Left lobe of liver (tissue), 2 donors: ENCODE measurements at places on chromosomes 7 and 10. TPM values are rescaled to one million over a fixed set of nuclear protein-coding genes. Genes with fewer than 3 reads are reported as not detected.

DNA sequence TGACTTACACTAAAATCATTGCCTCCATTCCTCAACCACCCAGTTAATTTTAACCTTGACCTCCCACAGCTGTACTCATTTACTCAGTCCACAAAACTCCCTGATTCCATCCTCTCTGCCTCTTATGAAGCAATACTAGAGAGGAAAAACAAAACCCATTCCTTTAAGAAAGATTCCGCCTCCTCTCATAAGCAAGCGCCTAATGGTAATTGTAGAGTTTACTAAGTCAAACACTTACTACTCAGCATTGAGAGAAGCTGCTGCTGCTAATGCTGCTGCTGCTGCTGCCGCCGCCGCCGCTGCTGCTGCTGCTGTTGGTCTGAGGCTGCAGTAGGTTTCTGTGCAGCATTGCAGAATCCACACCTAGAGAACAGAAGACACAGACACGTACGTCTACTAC, 2.1 kb upstream of the ADD3 start:
- no peak for DNase-seq

DNA sequence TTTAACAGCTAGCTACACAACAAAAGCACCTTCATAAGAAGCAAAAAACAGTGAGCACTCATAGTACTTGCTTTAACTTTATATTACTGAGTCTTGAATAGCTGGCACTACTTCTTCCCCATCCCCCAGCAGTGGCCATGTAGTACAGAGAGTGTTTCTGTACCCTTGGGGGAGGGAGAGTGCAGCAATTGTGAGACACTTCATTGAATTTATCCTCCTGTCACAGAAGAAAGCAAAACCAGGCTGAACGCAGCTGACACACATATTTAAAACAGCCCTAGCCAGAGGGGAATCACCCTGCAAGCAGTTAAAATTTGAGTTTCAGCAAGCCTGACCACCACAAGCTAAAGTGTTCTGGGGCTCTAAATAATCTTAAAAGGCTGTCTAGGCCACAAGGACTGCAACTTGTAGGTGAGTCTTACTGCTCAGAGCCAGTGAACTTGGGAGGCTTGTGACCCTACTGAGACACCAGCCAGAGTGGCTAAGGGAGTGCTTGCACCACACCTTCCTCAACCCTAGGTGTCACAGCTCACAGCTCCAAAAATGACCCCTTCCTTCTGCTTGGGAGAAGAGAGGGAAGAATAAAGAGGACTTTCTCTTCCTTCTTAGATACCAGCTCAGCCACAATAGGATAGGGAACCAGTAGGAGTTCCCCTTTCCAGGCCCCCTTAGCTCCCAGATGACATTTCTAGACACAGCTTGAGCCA, 97.7 kb upstream of the MEOX2 start:
- DNase-seq: no peak

DNA sequence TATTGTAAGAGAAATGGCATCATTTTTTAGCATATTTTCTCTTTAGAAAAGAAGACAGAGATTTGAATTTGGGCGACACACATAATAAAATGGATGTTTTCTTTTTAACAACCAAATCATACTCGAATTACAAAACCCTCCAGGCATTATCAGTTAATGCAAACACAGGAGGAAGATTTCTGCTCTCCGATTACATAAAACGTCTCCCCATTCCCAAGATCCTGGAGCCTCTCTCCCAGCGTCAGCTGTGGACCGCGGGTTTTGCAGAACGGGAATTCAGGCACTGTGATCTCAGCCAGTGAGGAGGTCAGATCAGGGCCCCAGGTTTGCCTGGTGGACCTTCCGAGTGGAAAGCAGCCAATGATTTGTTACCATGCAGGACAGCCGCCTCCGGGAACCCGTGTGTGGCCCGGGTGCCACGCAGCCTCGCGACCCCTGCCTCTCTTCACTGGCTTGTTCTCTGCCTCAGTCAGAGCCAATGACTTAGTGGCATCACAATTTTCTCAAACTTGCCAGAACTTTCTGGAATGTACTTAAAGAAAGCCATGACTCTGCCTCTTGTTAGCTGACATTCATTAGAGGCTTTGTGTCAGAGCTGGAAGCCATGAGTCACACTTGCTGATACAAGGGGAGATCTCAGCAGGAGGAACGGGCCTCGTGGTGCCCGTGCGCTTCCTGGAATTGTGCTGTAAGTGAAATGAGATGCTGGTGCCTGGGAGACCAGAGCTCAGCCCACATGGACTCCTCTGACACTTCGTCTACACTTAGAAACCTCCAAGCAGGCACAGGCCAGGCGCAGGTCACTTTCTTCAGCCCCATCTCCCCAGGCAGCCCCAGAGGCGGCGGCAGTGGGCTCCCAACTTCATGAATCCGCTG, 246.1 kb downstream of the KLF6 start:
- DNase-seq: no peak

DNA sequence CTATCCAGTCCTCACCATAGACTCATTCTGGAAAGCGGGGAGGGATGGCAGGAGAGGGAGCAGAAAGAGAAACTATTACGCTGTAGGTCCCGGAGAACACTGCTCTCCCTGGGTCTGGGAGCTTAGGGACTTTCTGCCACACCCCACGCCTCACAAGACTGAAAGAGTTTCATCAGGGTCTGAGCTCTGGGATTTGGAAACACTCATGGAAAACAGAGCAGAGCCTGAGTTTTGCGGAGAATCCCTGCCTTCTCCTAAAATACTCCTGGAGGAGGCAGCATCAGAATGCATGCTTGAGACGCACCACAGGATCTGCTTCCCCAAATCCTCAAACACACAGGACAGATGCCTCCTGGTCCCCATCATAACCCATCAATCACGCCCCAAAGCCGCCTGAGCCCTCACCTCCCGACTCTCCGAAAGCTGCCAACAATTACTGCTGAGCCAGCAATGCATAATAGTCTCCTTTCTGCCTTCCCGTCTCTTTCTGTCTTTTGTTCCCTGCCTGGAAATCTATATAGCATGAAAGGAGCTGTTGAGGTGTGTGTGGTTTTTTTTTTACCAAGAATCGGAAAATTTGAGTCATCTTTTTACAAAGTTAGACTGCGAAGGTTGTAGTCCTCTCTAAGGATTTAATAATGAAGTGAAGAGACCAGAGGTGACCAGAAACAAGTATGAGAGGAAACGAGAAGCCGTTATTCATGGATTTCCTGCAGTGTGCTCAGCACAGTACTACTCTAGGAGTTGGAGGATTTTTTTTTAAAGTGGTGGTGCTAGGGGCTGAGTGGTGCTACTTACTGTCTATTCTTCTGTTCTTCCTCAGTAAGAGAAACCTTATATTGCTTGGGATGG, 37.7 kb downstream of the ASB13 start:
- DNase-seq: no peak

- no peak for DNase-seq
These were observed 196.7 kb upstream of the KLF14 start for GRCh38 chr7:130930681-130931080.

DNA sequence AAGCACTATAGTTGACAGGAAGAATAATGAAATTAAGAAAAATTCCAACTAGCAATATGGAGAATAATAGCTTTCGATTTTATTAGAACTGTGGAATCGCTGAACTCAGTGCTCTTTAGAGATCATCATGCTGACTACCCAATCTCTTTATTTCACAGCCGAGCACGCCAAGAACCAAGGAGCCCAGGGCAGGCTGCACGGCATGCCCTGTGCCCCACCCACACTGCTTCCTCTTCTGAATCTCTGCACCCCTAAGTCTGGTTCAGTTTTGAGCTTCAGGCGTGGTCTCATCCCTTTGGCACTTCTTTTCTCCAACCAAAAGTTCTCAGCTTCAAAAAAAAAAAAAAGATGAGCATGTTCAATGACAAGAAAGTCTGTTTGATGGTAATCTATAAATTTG, 92.4 kb upstream of the ZNF800 start:
- no peak for DNase-seq

DNA sequence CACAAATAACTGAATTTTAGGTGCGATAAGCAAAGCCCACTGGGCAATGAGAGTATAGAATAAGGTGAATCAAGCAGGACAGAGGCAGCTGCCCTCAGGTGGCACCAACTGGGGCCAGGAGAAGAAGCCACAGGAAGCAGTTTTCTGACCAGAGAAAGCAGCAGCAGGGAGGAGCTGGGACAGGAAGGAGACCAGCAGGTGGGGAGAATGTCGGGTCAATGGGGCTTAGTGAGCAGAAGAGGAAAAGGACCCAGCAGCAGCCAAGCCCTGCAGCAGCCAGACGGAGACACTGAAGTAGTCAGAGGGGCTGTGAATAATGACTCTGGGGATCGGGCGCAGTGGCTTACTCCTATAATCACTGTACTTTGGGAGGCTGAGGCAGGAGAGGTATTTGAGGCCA, 209.6 kb upstream of the SH2B2 start:
- DNase-seq: peak; percentile 30

GRCh38 chr7:137439829-137440825, 96.6 kb upstream of the PTN start:
- DNase-seq: no peak

DNA sequence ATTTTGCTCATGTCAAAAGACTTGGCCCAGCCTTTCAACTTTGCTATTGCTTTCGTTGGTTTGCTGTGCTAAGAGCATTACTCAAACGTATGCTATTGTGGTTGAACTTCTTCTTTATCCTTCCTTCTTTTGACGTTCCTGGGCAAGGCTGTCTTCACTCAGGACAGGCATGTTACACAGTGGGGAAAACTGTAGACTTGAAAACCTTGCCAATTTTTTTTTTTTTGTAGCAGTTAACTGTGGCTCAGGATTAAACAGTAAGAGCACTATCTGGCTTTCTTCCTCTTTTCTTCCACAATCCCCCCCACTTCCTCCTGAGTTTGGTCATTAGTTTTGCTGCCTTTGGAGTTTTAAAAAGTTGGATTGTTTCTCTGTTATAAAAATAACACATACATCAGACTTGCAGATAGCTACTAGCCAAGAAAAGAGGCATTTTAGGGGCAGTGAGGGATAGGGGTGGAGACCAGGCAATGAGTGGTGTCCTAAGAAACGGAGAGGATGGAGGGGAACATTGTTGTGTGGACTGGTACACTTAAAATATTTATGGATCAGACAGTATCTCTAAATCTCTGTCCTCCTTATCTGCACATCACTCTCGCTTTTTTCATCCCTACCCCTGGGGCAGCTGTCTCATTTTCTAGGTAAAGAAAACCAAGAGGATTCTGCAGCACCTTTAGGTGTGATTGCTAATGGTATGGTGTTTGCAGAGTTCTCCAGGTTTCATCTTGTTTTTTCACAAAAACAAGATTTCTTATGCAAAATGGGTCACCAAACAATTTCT, 181.7 kb downstream of the LRMDA start:
- DNase-seq: no peak

DNA sequence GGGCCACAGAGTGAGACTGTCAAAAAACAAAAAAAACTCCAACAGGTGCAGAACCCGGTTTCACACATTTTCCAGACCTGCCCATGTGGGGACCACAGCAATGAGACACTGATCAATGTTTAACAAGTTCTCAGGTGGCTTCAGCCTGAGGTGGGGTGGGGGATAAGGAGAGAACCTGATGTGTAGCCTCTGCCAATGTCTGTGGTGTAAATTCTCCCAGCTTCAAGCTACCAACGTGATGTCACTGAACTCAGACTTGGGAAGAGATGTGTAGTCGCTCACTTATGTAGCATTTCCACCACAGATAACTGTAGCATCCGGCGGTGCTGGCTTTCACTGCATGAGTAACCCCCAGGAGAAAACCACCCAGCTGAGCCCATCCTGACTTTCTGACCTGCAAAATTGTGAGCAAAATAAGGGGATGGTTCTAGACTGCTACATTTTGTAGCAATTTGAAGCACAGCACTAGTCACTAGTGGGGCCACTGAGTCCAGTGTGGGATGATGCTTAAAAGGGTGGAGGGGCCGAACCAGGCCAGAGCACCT, 13.8 kb upstream of the TNRC18 start:
- no peak for DNase-seq

DNA sequence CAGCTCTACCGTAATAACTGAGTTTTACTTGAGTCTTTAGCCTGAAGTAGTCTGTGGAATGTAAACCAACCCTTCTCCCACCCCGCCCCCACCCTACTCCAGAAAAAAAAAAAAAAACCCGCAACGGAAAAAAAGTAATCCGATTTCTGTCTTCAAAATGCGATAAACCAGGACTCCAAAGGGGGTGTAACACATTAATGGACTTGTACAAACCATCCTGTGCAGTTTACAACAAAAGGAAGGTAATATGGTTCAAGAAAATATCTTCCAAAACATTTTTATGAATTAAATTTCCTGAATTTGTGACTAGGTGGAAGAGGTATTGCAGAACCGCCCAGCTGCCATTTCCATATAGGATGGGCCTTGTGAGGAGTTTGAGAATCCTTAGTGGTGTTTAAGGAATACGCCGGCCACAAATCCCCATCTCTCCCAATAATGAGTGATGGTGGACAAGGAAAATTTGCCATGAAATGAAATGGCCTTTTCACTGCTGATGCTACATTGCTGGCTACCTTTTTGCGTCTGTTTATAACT, 10.6 kb downstream of the SKIDA1 start:
- no peak for DNase-seq

- DNase-seq: no peak
These were observed 6.2 kb upstream of the TMEM273 start for GRCh38 chr10:49194212-49194920.

DNA sequence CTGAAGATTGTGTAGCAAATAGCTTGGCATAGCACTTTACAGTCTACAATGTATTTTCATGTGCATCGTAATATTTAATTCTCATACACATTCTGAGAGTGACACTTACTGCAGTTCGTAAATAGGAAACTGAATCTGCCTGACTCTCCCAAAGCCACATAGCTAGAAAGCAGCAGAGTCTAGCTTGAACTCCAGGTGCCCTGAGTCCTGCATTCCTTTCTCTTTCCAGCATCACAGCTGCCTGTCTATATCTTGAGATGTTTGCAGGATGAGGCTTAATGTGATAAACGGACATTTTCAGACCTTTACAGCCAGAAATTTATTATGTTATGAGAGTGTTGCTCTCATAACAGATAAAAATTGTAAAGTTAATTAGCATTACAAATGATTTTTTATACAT, 132.9 kb upstream of the PLXDC2 start:
- no peak for DNase-seq

GRCh38 chr7:114973147-114973546, 51.3 kb downstream of the MDFIC start:
- no peak for DNase-seq

- DNase-seq: peak; percentile 74
These were observed 19.9 kb downstream of the TCAF1 start for GRCh38 chr7:143882020-143882603.

- no peak for DNase-seq
These were observed 31.3 kb downstream of the LYZL2 start for GRCh38 chr10:30598105-30598776.

DNA sequence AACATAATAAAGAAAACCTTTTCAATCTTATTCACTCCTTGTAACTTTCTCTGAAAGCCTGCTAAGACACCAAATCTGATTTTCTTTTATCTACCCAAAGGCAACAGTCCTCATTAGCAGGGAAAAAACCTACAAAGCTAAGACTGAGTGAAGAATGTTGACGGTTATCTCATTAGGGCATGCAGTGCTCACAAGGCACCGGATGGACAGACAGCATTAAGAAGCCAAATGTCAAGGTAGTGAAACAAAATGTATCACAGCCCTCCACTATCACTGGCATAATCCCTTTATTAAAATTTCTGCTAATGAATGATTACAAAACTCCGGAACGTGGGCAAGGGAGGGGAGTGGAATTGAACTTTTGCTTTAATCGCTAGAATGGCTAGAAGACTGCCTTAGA, 442.8 kb downstream of the NEBL start:
- DNase-seq: no peak

Gene MMD2
- total RNA-seq: not detected

Gene ANK3
- total RNA-seq: 13.4 TPM

Gene OPN4
- not detected for total RNA-seq

Gene NUTM2E
- total RNA-seq: 0.08 TPM

Gene CYP3A4
- total RNA-seq: 1,005 TPM

Gene STK31
- 0.20 TPM for total RNA-seq

Gene HK1
- total RNA-seq: 6.8 TPM

Gene PLEKHS1
- not detected for total RNA-seq
